ENCODE measurements at places on chromosomes 6 and 20.
A peak's percentile ranks its signal among the peaks of the same experiment; 100 is the strongest.

- DNase-seq = peak; percentile 8
These were observed 17.0 kb upstream of the HEY2 start for GRCh38 chr6:125732398-125732797.

DNA sequence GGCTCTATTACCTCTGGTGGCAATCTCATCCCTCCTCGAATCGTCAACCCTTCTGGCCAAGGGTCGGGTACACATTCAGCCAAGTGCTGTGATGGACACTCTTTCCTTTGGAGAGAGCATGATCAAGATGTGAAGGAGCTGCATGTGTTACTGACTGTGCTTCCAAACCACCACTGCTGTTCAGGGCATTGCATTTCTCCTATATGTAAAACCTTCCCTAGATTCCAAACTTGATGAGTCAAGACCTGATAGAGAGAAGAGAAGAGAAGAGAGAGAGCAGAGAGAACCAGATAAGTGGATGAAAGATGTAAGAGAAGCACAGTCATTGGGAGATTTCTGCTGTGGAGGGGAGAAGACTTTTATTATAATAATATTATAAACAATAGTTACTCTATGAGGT, 162.2 kb downstream of the KCNQ5 start:
- no peak for DNase-seq

DNA sequence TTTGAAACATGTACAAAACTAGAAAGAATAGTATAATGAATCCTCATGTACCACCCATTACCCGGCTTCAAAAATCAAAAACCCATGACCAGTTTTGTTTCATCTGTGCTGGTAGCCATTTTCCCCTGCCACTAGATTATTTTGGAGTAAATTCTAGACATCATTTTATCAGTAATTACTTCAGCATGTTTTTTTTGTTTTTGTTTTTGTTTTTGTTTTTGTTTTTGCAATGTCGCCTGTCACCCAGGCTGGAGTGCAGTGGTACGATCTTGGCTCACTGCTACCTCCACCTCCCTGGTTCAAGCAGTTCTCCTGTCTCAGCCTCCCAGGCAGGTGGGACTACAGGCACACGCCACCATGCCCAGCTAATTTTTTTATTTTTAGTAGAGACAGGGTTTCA, 8.0 kb upstream of the PKIG start:
- no peak for DNase-seq

GRCh38 chr6:127301199-127301700, 34.6 kb downstream of the RNF146 start:
- no peak for DNase-seq

GRCh38 chr20:41185013-41185757, 47.8 kb downstream of the PLCG1 start:
- no peak for DNase-seq
